Activated CD4-positive, alpha-beta T cell treated with anti-CD3 and anti-CD28 coated beads for 48 hours (primary cell): ENCODE measurements at places on chromosomes 2 and 18.
A peak's percentile ranks its signal among the peaks of the same experiment; 100 is the strongest.

DNA sequence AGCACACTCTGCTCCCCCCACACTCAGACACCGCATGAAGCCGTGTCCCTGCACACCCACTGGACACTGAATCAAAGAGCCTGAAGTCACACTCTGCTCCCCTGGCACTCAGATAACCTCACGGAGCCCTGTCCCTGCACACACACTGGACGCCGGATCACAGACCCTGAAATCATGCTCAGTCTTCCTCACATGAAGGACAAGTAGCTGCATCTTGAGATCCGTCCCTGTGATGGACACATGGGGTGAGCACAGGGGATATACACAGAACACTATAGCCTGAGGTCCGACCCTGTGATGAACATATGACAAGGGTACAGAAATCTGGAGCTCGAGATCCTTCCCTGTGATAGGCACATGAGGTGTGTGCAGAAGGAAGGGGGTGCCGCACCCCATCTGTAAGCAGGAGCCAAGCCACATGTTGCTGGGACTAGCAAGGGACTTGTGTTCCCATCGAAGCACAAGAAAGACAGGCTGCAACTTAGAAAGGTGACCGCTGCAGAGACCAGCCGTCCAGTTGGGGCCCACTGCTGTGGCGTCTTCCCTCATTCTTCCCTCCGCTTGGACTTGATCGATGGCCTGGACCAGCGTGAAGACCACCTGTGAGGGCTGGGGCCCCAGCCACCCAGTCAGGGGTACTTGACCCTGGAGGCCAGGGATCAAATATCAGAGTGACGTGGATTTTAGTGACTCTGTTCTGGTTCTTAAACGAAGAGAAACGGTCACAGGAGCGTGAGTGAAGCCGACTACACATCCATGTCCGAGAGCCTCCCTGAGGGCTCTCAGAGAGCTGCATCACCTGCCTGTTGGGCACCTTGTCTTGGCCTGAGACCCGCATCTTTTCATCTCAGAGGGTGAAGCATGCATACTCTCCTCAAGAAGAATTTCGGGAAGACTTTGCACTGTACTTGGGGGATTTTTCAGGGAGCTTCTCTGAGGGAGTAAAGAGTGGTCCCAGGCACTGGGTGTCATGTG is 391.7 kb upstream of the SALL3 start:
- DNase-seq: no peak

GRCh38 chr18:805755-806110 is 6.3 kb downstream of the YES1 start:
- no peak for DNase-seq

DNA sequence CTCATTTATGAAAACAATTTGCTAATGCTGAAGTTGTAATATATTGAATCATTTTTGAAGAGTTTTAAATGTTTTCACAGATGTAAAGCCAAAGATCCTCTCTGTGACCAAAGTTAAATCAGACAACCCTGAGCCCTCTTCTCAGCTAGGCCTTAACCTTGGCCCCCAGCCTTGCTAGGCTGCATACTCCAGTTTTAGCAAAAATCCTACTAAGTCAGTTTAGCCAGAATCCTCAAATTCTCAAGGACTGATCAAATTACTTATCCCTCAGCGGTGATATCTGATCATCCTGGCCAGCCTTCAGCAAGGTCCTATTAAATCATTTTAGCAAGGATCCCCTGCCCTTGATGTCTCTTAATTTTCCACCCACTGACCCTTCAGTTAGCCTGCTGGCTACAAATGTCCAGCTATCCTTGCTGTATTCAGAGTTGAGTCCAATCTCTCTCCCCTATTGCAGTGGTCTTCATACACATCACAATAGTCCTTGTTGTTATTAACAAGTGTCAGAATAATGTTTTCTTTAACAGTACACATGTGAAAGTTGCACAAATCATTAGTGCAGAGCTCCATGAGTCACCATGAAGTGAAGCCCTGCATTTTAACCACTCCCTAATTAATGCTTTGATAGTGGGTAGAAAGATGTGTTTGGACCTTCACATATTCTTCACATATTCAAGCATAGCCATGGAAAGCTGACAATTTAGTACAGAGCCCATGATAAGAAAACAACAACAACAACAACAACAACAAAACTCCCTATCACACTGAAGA is 206.4 kb downstream of the NBAS start:
- DNase-seq: no peak

GRCh38 chr2:218605432-218605831 is 2.3 kb upstream of the PLCD4 start:
- no peak for DNase-seq

DNA sequence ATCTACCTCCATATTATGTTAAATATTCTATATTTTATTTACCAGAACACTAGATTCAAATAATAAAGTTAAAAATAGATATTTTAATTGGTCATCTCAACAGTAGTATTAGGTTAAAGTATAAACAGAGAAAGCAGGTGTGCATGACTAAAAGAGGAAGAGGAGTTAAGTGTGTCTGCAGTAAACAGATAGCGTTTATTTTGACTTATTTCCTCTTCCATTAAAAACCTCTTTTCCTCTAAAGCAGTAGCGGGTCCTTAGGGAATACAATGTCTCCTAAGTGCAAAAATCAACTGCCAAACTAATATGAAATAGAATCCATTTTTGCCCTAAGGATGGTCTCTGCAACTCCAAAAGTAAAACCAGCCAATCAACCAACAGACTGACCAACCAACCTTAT is 27.7 kb downstream of the EIF2AK3 start:
- no peak for DNase-seq

GRCh38 chr2:83055376-83056010 is 1403.6 kb downstream of the SUCLG1 start:
- DNase-seq: no peak

DNA sequence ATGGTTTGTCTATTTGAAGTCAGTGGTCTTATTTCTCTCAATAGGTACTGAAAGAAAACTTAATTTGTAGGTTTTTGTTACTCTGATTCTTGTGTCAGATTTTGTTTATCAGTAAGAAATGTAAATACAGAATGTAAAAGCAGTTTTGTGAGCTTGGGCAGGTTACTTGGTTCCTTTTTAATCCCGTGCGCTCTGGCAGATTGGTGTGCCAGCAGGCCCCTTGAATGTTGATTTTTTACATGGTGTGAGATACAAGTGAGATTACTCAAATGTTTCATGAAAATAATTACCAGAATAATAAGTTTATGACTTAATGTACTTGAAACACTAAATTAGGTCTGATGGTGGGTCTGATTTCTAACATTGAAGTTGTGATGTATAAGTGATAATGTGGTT is 13.4 kb downstream of the HNRNPA3 start:
- DNase-seq: no peak

DNA sequence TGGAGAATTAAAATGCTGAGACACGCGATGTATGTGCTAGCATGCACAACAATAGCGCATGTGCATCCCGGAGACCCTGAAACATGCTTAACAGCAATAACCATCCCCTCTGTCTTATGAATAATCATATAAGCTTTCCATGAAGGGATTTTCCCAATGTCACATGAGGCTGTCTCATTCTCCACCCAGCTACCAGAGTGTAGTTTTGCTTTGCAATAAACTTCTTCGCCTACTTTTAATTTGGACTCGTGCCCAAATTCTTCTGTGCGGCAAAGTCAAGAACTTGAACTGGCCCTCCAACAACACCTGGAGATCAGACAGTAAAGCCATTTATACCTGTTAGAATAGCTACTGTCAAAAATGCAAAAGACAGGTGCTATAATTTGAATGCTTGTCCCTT is 15.5 kb downstream of the LYG1 start:
- DNase-seq: no peak

- no peak for DNase-seq
Observed at GRCh38 chr2:23988371-23988770, 21.5 kb upstream of the MFSD2B start.

DNA sequence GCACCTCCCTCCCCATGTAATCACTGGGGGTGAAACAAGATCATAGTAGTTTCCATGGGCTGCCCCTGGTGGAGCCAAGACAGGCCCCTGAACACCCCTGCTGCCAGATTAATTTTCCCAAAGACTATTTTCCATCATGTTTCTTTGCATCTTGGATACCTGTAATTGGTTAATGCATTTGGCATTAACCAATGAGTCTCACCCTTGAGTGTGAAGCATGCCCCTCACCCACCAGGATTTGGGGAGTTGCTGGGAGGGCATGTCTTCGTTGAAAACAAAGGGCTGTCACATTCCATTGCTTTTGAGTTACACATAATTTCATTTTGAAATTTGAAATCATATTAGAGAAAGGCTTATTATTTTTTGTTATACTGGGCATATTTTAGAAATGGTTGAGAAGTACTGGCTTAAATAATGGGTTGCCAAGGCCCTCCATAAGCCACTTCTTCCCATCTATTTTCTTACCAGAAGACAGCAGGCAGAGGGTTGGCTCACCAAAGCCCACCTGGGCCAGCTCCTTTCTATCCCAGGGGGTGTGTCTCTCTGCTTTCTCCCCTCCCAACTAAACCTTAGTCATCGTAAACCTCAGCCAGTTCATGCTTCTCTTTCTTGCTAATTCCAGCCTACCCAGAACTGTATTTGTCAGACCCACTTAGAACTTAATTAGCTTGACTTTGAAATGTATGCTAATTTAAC is 51.8 kb downstream of the ATIC start:
- DNase-seq: no peak

DNA sequence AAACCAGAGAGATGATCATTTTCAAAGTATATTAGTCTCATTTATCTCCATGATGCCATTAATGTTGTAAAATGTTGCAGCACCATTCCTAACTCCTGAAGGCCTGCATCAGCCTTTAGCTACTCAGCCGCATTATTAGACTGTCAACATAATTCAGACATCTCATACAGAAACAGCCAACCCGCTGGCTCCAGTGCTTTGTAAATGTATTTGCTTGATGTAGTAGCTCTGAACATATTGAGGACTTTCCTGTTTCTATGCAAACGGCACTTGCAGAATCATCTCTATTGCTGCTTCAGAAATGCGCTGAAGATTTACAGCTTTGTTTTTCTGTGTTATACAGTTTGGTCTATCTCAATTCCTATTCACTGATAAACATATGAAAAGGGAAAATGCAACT is 372.2 kb downstream of the DSEL start:
- DNase-seq: no peak

DNA sequence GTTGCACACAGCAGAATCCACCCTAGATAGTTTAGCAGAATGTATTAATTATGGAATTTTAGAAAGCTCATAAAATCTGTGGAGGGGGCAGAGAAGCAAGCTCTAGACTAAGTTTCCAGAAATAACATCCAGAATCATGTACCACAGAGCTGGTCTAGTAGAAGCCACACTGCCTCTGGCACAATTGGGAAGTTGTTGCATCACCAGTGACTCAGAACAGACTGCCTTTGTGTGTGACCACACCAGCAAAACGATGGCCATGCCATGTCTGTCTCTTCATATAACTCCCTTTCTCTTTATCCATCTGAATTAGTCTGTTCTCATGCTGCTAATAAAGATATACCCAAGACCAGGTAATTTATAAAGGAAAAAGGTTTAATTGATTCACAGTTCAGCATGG is 158.9 kb downstream of the CCDC148 start:
- no peak for DNase-seq

- no peak for DNase-seq
Observed at GRCh38 chr2:151718247-151718646, 16.0 kb downstream of the NEB start.

DNA sequence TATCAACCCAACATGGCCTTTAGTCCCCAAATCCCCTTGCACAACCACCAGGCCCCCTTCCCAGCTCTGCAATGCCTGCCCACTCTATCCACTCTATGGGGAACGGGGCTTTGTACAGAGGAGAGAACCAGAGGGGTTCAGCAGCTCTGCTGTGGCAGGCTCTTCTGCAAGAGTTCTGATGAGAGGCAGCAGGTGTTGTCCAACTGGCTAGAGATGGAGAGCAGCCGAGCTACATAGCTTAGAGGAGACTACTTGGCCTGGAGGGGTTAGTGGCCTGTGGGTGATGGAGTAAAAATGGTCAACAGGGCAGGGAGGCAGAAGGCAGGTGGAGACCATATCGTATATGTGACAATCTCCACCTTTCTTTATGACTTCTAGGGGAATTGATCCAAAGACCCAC is 103.0 kb downstream of the QPCT start:
- DNase-seq: no peak

GRCh38 chr2:161131074-161131680 is 29.1 kb upstream of the TANK start:
- no peak for DNase-seq

- no peak for DNase-seq
Observed at GRCh38 chr2:18149660-18150246, 271.3 kb downstream of the KCNS3 start.

DNA sequence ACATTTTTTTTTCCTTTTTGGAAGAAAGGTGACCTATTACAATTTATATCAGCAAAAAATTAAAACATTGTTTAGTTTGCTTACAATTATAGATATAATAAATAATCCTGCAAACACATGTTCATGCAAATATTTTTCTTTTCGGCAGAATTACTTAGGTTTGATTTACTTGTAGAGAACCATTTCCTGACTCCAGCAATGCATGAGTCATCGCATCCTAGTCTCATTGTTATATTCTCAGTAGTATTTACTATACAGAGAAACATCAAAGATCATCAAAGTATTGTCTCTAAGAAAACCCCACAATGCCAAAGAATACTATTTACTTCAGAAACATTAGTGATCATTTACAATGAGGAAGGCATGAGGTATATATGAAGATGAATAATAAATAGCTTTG is 40.4 kb upstream of the MTIF2 start:
- no peak for DNase-seq

DNA sequence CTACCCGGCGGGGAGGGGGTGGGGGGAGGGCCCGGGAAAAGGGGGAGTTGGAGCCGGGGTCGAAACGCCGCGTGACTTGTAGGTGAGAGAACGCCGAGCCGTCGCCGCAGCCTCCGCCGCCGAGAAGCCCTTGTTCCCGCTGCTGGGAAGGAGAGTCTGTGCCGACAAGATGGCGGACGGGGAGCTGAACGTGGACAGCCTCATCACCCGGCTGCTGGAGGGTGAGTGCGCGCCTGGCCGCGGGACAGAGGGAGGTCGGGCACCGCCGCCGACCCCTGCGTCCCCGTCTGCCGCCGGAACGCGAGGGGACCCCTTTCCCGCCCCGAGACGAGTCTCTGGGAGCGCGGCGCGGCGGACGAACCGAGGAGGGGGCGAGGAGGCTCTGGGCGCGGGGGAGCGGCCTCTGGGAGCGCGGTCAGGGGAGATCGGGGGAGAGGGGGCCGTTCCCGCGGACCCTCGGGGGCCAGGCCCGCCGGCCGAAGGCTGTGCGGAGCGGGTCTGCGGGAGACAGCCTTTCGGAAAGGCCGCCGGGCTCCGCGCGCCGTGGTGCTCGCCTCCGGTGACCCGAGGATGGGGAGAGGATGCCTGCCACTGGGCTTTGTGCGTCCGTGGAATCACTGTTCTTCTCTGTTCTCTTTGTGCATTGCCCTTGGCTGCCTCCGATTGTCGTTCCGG is 463 bp downstream of the PPP1CB start:
- DNase-seq: peak; percentile 45

DNA sequence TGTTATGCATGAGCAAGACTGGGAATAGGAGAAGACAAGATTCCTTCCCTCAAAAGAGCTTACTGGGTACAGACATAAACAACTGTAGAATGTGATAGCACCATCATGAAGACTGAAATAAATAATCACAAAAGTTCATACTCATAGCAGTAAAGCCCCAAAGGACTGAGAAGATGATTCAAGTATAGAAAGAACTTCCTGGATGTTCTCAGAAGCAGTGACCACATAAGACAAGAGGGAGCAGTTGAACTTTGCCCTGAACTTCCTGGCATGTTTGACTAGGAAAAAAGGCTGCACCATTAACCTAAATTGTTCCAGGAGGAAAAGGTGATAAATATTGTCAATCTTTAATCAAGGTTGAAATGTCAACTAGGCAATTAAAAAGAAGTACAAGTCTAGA is 57.8 kb upstream of the CCDC141 start:
- DNase-seq: no peak

GRCh38 chr2:144268036-144268678 is 251.8 kb downstream of the ZEB2 start:
- no peak for DNase-seq
